Daoy (cell line): ENCODE measurements at places on chromosomes 16 and 17.

- DNase-seq, result no peak
These were observed 652 bp downstream of the ARL5C start for GRCh38 chr17:39165178-39165840.

DNA sequence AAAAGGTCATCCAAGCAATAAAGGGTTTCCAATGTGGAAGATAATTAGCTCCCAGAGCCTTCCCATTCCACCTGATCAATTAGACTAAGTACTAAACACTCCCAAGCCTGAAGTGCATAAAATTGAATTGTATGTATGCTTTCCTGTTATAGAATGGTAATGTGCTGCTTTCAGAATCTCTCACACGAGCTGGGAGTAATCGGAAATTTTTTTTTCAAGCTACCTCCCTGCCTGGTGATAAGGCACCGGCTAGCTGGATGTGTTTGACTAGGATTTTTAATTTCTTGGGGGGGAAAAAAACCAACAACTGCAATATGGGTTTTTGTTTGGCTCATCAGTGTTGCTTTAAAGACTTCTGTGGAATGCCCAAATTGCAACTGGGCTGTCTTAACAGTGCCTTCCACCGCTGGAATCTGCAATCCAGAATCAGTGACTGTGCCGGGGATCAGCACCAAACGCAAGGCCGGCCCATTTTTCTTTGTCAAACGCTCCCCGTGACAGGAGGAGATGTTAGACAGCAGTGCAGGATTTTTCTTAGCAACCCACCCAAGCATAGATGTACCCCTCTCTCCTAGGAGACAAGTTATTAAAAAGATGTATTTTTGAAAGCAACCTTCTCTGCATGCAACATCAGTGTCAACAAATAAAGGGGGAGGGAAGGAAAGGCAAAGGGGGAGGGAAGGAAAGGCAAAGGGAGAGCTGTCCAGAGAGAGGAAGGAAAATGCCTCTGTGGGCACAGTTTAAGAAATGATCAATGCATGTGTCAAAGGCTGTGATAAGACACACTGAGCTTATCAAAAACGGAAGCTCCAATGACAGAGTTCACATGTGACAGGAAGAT, 387.2 kb downstream of the NPIPA8 start:
- no peak for DNase-seq

DNA sequence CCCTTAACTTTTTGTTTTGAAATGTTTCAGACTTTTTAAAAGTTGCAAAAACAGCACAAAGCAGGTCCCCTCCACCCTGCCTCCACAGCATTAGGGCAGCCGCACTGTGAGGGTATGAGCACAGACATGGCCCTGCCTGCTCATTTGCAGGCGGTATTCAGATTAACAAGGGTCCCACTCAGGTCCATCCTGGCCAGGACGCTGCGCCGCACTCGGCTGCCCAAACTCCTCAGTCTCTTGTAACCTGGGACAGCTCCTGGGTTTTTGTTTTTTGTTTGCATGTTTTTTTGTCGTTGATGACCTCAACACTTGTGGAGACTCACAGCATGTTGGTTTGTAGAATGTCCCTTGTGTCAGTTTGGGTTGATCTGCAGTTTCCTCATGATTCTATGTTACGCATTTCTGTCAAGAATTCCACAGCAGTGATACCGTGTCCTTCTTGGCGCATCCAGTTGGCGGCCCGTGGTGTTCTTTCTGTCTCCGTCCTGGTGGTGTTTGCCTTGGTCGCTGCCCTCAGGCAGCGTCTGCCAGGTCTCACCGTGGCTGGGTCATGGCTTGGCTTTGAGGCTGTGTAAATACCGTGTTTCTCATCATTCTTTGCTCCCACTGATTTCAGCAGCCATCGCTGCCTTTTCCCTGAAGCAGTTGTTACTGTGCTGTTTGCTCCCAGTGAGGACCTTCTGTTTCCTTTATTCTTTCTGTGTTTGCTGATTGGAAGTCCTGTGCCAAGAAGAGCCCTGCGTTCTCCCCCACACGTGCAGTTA, 18.5 kb downstream of the CRAMP1 start:
- no peak for DNase-seq

DNA sequence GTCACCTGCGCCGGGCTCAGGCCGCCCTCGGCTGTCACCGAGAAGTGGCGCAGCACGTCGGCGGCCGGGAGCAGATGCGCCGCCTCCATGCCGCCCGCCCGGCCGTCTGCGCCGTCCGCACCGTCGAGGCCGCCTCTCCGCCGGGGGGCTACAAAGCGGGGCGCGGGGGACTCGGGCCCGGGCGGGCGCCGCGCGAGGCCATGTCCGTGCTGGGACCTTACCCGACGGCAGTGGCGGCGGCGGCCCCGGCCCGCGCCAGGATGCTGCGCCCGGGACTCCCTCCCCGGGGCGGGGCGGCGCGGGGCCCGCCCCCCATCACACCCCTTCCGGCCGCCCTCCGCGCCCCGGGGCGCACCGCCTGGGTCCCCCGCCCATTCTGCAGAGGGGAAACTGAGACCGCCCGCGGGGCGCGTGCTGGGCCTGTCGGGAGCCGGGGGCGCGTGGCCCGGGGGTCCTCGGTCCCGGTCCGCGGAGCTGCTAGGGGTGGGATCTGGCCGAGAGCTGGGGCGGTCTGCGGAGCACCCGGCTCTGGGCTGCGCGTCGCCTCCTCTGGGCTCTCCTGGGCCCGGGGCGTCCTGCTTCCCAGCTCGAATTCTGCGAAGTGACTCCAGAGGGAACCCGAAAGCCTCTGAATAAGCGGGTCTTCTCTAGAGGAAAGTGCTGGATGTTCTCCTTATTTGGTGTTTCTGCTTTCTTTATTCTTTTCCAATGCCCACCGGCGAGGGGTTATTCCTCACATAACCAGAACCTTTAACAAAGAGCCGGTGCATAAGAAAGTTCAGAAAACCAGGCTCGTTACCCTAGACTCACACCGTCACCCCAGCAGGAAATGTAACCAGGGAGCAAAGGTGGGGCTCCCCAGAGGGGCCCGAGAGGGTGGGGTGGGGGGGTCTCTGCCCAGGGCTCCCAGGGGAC, at the start of gene ATP2A3:
Gene ATP2A3 (minus strand): TSS at position 235 of the 915 bp plus-strand sequence. CDS start 146 bp downstream, at position 89.
- peak; percentile 42 for DNase-seq

- peak; percentile 87 for DNase-seq
These were observed 57.0 kb downstream of the ABR start for GRCh38 chr17:1122533-1123392.
